ENCODE measurements at places on chromosomes 7 and 10.

- DNase-seq, result no peak
Observed at GRCh38 chr7:158494162-158494586, 93.4 kb downstream of the PTPRN2 start.

- DNase-seq, result no peak
Observed at GRCh38 chr7:127911968-127912511, 119.2 kb downstream of the LRRC4 start.

DNA sequence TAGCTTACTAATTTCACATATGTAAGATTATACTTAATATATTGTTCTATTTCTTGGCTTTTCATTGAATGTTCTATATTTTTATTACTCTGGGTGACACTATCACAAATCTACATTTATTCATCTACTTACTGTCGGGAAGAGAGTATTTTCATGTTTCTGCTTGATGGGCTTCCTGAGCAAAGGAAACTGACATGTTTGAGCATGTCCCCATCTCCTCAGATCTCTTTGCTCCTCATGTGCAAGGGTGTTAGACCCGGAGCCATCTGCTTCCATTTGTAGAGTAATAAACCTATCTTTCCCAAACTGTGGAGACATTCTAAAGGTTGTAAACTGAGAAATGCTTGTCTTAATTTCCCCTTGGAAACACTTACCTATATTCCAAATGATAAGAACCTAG, 103.5 kb downstream of the LSMEM1 start:
- no peak for DNase-seq

GRCh38 chr7:42099470-42100155, 137.4 kb downstream of the GLI3 start:
- no peak for DNase-seq

- DNase-seq, result no peak
Observed at GRCh38 chr7:159078193-159078910, 66.3 kb downstream of the VIPR2 start.
